ENCODE measurements at places on chromosomes 2 and 18.
A peak's percentile ranks its signal among the peaks of the same experiment; 100 is the strongest.

GRCh38 chr2:74369976-74370375 is 10.1 kb downstream of the DCTN1 start:
- no peak for DNase-seq

GRCh38 chr2:171341394-171342066 is 92.3 kb downstream of the METTL8 start:
- no peak for DNase-seq

DNA sequence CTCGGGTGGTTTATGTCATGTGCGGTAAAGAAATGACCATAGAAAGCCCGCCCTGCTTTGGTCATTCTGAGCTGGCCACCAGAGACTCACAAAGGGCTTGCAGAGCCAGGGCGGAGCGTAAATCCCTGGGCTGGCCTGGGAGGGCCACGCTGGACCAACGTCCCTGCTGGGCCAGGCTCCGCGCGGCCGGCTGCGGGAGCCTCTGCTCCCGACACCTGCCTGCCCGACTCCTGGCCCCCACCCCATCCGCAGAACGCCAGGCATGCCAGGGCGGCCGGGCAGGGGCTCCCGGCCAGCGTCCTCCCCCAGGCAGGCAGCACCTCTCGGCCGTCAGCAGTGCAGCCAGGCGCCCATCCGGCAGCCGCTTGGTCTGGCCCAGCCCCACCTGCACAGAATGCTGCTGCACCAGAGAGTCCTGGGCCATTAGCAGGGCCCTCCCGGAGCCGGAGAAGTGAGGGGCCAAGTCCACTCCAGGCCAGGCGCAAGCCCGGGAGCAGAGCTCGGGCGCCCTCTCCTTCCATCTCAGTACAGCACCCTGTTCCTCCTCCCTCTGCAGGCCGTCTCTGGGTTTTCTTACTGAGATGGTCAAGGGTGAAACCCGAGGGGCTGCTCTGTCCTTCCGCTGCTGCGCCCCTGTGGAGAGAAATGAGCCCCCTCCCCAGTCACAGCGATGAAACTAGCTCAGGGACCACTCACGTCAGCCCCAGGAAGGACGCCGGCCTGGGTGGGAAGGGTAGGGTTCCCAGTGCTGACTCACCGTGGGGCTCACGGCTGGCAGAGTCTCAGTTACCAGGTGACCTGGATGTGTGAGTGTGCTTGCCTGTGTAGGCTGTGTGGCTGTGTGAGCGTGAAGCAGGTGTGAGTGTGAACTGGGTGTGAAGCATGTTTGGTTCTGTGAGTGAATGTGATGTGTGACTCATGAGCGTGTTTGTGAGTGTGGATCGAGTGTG is 83.3 kb downstream of the PTGR3 start:
- no peak for DNase-seq

DNA sequence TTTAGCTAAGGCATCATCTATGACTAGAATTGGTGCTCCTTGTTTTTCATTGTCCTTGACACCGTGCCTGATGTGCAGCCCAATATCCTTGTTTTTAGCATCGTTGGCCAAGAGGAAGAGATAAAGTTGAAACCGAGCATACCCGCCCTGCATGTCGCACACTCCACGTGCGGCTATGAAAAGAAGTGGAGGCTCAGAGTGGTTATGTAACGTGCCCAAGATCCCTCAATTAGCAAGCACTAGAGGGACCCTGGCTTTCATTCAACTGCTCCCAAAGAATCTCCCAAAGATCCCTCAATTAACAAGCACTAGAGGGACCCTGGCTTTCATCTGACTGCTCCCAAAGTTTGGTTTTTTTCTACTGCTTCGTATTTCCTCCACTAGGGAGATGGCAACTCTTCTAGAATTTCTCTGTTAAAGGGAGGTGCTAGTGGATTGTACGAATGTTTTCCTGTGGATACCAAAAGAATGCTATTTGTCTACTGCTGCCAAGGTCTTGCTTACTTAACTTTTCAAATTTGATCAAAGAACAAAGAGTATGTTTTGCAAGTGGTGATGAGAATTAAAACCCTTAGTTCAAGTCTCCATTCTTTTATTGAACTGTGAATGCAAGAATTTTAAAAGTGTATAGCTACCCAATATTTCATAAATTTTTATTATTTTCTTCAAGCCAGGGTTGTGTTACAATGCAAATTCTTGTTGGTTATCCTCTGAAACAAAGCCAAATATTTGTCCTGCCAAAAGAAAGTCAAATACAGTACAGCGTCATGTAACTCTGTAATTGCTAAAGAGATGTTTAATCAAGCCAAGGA is 92.1 kb downstream of the AOX1 start:
- peak; percentile 10 for DNase-seq

DNA sequence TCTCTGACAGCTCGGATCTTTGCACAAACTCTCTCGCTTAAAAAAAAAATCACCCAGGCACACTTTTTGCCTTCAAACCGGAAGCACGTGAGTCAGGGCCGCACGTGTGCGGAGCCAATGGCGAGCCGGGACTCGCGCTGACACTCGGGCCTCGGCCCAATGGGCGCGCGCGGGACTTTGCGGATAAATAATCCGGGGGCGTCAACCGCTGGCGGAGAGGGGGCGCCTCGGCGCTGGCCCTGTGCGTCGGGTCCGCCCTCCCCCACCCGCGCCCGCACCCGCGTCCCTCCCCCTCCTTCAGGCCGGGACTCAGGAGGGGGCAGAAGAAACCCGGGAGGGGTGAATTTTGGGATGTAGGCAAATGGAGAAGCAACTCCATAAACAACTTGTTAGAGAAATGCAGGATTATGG is 319 bp upstream of the EN1 start:
- no peak for DNase-seq

DNA sequence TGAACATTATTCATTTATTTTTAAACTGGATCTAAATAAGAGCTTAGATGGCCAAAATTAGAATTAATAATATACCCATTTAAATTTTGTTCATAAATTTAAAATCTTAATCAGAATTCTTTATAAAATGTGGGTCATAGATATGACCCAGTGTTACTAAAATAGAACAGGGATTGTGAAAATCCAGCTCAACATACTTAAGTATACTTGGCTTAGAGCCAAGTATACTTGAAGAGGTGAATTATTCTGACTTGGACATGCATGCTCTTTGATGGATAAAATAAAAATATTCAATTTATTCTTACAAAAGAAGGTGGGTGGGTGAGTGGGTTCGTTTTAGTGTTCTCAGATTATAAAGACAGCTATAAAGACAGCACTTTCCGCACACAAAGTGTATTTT is 70.7 kb downstream of the SPOPL start:
- no peak for DNase-seq

DNA sequence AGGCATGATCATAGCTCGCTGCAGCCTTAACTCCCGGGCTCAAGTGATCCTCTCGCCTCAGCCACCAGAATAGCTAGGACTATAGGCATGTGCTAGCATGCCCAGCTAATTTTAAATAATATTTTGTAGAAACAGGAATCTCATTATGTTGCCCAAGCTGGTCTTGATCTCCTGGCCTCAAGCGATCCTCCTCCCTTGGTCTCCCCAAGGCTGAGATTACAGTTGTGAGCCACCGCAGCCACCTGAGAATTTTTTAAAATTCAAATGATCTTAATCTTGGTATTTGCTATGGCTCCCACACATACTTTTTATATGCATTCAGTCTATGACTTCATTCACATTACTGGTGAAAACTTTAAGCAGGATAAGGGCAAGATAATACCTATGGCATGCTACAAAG is 13.1 kb downstream of the KRCC1 start:
- DNase-seq: no peak

DNA sequence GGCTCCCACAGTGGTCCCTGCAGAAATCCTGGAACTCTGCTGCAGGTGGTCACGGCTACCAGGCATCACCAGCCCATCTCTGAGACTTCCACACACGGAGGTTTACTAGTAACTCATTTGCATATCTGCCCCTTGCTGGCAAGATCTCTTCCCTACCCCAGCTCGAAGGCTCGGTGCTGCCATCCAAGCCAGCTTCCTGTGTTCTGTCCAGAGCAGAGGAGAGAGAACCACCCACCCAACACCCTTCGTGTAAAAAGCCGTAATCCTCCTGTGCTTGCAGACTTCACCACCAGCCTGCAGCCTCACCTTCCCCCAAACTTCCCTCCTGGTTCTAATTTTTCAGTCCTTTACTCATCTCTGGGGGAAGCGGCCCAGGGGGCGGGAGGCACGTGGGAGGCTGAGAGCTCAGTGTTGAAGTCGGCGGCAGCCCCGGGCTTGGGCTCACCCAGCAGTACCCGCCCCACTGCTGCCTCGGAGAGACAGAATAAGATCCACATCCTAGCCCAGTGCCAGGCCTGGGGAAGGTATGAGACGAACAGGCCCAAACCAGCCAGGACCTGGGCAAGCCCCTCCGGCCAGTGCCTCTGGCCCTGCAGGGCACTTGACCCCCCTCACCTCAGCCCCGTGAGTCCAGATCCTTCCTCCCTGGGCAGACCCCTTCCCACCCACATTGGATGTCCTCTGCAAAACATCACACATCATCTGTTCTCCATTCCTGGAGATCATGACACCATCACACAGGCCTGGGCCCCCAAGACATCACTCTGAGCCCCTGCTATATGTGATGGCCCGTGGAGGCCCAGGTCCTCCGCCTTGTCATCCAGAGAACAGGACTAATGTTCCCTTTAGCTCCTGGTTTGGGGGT is 145.8 kb upstream of the ID2 start:
- DNase-seq: no peak

- no peak for DNase-seq
Measured at GRCh38 chr2:7773362-7774360, 856.4 kb downstream of the RNF144A start.

DNA sequence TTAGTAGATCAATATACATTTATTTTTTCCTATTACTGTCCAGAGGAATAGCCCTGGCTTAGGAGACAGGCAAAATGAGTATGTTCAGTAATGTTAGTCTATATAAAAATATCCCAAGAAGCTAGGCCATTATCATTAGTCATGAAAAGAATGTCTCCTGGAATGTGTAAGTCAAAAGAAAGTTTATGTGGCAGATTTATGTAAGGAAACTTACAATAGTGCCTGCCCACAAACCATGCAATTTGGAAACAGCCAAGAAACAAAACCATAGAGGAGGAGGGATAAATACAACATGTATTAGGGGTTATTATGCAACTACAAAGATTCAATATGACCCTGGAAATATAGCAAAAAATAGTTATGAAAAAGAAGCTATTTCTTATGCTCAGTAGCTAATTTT is 96.3 kb downstream of the NOL4 start:
- DNase-seq: no peak

DNA sequence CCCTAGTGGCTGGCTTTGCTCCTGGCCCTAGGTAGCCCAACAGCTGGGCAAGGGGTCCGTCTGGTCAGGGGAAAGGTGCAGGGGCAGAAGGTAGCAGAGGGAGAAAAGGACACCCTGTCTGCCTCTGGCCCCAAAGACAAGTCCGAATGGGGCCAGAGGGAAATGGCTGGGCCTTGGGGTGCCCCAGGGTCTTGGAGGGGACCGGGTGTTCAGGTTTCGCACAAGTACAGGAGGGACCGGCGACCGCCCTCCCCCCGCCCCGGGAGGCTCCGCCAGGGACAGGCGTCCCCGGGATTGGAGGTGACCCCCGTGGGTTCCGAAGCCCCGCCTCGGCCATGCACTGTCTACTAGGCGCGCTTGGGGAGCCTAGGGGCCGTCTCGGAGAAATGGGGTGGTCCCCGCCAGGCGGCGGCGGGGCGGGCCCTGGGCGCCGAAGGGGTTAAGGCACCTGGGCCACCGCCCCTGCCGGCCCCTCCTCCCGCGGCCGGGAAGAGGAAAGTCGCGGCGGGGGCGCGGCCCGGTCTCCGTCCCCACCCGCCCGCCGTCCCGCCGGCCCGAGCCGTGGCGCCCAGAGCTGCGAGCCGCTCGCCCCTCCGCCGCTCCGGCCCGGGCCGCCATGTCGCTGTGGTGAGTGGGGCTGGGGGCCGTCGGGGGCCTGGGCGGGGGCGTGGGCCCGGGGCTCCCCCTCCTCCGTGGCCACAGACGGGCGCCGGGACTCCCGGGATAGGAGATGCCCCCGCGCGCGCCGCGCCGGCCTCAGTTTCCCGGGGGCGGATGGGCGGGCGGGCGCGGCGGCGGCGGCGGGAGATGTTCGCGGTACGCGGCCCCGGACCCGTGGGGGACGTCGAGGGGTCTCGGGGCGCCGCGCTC is at the start of gene B3GNT7:
B3GNT7 (plus strand) TSS at position 523 of the 870 bp plus-strand sequence; CDS start at position 617, 94 bp downstream.
- DNase-seq: no peak

DNA sequence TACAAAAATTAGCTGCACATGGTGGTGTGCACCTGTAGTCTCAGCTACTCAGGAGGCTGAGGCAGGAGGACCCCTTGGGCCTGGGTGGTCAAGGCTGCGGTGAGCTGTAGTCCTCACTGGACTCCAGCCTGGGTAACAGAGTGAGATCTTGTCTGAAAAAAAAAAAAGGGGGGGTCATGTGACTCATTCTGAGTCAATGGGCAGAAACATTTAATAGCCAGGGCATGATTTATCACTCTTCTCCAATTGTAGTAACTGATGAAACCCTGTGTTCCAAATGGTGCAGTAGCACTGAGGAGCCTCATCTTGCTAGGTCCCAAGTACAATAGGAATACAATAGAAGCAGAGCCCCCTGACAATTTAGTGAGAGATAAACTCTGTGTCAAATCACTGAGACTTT is 78.9 kb upstream of the CCDC68 start:
- no peak for DNase-seq

DNA sequence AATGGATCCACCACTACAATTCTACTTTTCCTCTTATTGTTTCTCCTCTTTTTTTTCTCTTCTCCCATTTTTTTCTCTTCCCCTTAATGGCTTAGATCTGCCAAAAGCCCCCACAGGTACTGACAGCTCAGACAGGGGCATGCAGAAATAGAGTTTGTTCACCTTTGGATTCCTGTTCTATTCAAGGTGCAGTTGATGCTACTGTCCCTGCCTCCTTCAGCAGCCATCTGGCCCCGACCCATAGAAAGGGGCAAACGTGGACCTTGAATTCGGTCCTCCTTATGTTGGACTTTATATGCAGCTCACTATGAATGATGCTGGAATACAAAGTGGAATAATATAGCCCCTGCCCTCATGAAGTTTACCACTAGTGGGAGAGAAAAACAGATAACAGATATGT is 27.7 kb upstream of the ALK start:
- DNase-seq: no peak

DNA sequence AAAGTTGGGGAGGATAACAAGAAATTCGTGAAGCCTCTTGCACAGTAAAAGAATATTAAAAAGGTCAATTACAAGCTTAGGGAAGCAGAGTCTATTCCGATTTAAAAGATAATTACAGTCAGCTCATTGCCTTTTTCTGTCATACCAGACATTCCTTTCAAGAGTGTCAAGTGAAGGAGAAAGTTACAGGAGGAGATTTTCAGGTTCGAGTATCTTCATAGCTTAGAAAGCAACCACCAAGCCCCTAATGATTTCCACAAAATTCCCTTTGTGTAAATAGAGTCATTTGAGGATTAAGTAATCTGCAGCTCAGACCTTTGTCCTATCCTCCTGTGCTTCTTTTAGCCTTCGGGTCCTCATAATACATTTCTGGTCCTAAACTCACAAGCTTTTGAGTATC is 414.9 kb downstream of the CDH2 start:
- DNase-seq: no peak

DNA sequence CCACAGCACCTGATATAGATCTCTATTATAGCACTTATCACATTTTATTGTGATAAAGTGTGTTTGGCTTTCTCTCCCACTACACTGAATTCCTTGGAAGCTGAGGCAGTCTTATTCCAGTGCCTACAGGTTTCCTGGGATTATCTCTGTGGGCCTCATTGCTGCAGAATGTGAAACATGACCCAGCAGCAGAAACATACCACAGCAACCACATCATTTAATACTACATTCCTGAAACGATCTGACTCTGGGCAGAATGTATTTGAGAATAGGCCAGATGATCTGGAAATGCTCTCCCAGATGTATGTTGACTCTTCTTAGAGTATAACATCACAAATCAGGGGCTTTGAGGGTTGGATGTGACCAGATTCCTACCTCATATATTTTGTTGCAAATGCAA is 323.5 kb upstream of the TANK start:
- peak; percentile 83 for DNase-seq

- DNase-seq: no peak
Measured at GRCh38 chr18:74277296-74277695, 14.5 kb downstream of the CYB5A start.

Measured in amniotic stem cell (primary cell).